NCI-H2081 (cell line): ENCODE measurements at places on chromosomes 11 and 22.

- no peak for DNase-seq
Measured at GRCh38 chr11:92296138-92296515, 71.5 kb downstream of the FAT3 start.

DNA sequence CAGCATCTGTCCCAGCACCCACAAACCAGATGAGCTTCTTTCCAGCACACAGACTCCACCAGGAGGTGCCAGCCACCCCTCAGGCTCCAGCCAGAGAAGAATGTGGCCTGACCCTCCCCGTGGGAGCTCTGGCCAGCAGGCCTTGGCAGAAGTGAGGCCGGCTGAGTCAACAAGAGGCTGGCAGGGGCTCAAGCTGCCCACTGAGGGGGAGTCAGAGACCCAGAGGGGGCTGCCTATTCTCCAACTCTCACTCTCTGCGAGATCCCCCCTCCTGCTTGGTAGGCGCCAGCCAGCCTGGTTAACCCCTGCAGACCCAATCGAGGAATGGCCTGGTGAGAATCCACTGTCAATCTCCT lies 10.6 kb upstream of the CDC42EP1 start:
- no peak for DNase-seq

GRCh38 chr11:131644204-131644795 lies 273.9 kb downstream of the NTM start:
- no peak for DNase-seq

DNA sequence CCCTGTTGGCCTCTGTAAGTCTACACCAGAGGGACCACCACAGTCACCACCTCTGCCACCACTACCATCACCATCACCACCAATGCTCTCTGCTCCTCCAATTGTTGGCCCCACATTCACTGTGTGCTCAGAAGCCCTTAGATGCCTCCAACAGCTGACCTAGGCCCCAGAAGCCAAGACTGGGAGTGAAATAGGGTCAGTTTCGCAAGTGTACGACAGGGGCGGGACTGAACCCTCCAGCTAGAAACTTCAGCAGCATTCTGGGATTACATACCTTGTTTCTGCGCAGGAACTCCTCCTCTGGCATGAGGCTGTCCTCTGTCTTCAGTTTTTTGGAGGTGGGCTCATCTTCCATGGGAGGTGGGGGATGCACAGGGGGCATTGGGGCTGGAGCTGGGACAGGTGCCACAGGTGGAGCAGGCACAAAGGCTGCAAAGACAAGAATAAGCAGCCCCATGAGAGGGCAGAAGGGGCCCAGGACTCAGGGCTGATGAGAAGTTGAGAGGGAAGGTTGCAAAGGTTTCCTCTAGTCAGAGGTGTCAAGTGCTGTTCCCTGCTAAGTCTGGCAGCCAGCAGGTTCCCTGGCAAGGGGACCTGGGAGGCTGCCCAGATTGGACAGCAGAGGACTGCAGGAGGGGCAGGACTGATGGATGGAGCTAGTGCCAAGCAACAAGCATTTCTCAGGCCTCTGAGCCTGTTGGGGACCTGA lies 10.2 kb upstream of the TBC1D10A start:
- DNase-seq, result no peak

DNA sequence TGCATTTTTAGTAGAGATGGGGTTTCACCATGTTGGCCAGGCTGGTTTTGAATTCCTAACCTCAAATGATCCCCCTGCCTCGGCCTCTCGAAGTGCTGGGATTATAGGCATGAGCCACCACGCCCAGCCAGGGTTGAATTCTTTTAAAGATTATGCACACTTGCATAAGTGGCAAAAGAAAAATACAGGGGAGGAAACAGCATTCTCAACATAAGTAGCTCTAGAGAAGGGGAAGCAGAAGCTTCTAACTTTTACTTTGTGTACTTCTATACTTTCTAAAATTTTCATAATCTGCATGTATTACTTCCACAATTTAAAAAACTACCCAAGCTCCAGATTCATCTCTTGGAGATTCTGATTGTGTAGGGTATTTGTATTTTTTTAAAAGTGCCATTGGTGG lies 108.0 kb downstream of the SLC1A2 start:
- DNase-seq, result no peak

DNA sequence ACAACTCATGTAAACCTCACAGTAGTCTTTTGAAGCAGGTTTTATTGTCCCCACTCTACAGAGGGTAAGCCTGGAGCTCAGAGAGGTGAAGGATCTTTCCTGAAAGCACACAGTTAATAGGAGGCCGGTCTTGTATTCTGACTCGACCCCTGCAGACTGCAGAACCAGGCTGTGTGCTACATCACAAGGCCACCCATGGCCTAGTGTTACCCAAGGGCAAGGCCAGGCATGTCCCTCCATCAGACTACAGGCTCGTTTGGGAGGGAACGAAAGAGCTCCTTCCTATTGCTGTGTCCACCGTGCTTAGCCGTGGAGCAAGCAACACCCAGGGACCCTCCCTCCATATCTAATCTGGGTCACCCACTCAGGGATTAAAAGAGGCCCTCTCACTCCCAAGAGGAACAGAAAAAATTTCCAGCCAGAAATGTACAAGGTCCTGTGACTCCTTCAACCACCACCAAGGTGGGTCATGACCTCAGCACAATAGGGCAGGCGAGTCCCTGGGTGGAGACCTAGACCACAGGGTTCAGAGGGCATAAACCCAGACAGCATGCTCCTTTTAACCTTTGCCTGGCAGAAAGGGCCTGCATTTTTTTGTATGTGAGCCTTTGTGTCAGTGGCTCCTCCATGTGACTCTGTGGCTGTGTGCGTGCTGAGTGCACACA lies 6.3 kb upstream of the SMIM35 start:
- DNase-seq, result no peak

GRCh38 chr11:62171261-62171723 lies 18.7 kb upstream of the SCGB1D1 start:
- peak; percentile 83 for DNase-seq
